ENCODE measurements at places on chromosomes 5 and 9.

DNA sequence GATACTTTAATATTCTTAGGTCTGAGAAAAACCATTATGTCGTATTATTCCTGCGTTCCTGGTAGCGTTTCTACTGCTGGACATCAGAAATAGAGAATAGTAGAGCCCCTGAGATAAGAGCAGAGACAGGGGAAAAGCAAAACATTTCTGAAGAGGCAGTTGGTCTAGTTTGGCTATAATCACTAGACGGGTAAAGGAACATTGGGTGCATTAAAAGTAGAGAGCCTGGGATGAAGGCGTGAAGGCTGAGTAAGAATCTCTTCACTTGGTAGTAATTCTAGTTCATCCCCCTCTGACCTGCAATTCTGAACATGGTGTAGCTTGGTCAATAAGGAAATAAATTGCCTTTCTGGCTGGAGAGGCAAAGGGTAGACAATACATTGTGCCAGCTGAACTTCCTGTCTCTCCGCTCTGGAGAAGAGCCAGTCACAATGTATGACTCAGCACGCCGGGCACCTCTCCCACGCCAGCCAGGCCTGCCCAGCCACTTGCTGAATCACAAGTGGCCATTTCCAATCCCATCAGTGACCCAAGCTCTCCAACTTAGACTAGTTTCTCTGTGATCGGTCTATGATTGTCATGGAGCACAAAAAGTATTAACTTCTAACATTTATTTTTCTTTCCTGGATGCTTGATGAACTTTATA lies 75.4 kb downstream of the STK32A start:
- DNase-seq, result peak; percentile 43

- peak; percentile 32 for DNase-seq
These were observed 560 bp upstream of the NDUFS6 start for GRCh38 chr5:1800472-1801221.

- peak; percentile 35 for DNase-seq
These were observed 115.5 kb upstream of the IL7R start for GRCh38 chr5:35741126-35741716.

DNA sequence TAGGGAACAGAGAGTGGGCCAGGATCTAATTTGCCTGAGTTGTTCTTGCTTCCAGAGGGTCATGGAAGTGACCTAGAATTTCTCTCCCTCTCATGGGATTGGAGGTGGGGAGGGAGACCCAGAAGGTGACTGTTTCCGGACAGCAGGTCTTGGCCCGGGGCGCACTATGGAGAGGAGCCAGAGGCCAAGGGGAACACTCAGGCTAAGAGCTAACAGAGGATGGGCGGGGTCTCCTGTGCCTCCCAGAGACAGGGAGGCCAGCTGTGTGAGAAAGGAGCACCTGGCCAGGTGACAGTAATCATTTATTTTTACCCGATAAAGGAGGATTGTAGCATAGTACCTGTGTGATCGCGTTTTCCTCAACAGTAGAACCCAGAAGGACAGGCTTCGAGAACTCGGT lies 50.9 kb upstream of the ANKH start:
- DNase-seq, result no peak

Data from MV-4-11 (cell line).